ENCODE measurements at places on chromosomes 11 and 22.

GRCh38 chr11:127574478-127574877 lies 573.9 kb upstream of the KIRREL3 start:
- DNase-seq, result no peak

GRCh38 chr22:18024276-18024939 lies at the start of gene MICAL3:
MICAL3 (minus strand) TSS chr22:18024561; CDS start chr22:17906812, 117,749 bp downstream.
- DNase-seq, result peak; percentile 65

DNA sequence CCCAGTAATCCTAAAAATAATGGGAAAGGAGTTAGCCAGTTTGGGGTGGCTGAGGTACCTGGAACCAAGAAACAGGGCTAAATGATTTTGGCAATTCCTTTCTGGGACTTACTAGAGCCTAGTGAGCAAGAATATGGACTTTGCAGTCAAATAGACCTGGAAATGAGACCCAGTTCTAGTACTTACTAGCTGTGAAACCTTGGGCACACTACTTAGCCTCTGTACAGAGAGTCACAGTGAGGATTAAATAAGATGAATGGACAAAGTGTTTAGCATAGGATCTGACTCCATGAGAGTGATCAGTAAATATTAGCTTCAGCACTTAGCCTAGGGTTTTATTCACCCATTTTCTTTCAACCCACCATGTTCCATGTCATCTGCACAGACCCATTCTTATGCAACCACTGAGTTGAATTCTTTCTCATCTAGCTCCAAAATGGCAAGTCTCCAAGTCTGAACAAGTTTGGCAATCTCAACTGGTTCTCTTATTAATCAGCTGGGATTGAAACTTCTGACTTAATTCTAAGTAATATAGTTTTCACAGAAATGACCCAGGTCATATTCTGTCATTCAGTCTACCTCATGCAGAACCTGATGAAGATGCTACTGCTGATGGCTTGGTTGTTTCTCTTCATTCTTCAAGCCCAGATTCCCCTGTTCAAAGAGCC lies 15.0 kb upstream of the SORL1 start:
- no peak for DNase-seq

- no peak for DNase-seq
These were observed 1.1 kb upstream of the PLXNB2 start for GRCh38 chr22:50308597-50308935.

GRCh38 chr22:25629613-25630012 lies 65.1 kb downstream of the GRK3 start:
- DNase-seq, result no peak

DNA sequence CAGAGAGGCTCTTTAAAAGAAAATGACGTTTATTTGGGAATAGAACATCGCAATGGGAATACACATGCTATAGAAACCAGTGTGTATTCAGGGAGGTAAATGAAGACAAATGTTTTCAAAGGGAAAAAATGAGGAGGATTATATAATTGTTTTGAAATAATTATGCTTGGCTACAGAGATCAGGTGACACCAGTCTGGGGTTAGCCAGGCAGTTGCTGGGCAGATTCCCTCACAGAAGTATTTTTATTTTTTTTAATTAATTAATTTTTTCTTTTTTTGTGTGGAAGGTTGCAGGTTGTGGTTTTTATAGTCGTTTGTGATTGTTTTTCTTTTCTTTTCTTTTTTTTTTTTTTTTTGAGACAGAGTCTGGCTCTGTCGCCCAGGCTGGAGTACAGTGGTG lies 5.6 kb upstream of the STARD10 start:
- no peak for DNase-seq

DNA sequence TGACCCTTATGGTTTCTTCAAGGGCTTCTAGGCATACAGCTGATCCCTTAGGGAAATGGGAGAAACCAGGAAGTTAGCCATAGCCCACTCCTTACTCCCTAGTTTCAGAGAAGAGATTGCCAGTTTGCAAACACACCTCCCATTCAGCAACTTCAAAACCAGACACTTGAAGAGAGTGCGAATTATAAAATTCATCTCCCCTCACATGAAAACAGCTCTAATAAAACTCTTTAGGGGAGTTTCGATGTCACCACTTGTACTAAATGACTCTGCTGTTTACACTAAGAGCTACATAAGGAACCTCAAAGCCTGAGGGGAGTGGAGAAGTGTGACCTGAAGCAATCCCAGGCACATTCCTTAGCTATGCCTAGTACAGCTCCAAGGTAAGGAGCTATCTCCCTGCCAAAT lies 8.3 kb downstream of the LGR4 start:
- no peak for DNase-seq

- DNase-seq, result no peak
These were observed 5.5 kb upstream of the P4HA3 start for GRCh38 chr11:74316772-74317505.

- no peak for DNase-seq
These were observed 1.4 kb upstream of the TBC1D22A start for GRCh38 chr22:46761017-46761416.

GRCh38 chr11:115409691-115410220 lies 94.5 kb downstream of the CADM1 start:
- no peak for DNase-seq

GRCh38 chr11:67502328-67502979 lies 2.7 kb downstream of the PITPNM1 start:
- no peak for DNase-seq

DNA sequence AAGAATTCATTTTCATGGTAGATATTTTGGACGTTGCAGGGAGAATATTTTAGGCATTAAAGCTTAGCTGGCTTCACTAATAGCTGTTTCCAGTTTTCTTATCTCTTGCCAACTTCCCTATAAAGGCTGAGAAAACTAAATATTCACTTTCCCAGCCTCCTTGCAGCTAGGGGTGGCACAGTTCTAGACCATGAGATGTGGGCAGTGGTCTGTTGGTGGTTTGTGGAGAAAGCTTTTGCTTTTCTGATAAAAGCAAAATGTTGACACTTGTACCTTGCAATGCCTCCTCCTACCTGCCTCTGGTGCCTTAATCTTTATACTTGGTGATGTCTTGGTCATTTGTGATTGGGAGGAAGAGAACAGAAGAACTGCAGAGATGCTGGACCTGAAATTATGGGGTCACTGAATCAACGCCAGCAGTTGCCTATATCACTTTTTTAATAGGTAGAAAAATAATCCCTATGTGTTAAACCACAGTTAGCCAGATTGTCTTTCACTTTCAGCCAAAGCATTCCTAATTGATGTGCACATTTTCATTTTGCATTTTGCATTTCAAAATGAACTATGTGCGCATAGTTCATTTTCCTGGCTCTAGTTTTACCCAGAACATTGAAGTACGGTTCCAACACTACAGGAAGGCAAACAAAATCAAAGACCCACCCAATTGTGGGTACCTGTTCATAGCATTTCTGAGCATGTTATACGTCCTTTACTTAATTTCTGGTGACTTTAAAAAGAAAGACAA lies 24.9 kb upstream of the ABTB2 start:
- no peak for DNase-seq

- DNase-seq, result no peak
These were observed 959 bp downstream of the CCND1 start for GRCh38 chr11:69641681-69642548.

DNA sequence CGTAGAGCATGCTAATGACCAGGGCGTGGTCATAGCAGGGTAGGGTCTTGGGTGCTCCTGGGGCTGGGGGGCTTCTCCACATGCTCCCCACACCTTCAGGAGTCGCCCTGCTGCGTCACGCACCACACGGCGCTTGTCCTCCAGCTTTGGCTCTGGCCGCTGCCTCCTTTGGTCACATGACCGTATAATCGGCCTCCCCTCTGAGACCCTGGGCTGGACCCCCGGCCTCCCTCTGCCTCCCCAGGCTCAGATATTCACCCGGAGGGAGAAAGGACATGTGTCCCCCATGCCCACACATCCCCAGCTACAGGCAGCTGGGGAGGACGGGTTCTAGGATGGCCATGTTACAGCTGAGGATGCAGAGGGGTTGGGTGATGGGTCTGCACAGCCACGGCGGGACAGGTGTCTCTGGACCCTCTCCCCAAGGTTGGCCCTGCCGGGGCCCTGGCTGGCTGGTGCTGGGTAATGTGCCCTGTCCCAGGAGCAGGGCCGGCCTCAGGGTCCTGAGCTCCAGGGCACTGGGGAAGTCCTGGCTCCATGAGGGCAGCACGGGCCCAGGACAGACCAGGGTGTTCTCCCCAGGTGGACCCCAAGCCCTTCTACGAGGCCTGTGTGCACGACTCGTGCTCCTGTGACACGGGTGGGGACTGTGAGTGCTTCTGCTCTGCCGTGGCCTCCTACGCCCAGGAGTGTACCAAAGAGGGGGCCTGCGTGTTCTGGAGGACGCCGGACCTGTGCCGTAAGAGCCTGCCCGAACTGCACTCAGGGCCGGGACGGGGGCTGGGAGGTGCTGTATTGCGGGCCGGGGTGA lies 14.5 kb downstream of the MUC2 start:
- no peak for DNase-seq

GRCh38 chr22:44935724-44936123 lies 74.1 kb downstream of the PHF21B start:
- DNase-seq, result no peak

GRCh38 chr22:38927033-38927781 lies 30.2 kb upstream of the APOBEC3A start:
- DNase-seq, result peak; percentile 63

- peak; percentile 67 for DNase-seq
These were observed 1.2 kb downstream of the SYVN1 start for GRCh38 chr11:65132988-65133700.

DNA sequence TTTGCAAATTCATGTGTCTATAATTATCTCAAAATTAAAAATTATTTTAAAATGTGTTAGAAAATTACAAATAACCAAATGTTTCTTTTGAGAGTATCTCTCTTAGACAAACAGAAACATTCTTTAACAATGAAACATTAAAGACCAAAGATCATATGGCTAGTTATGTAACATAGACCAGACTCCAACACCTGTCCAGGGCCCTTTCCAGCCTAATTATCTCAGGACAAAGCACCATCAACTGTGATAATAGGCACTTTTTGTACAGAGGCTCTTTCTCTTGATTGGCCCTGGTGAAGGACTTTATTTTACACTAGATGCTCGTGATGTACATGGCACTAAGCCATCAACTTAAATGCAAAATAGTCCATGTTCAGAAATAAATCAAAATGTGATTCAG lies 5.0 kb upstream of the PLEKHA7 start:
- no peak for DNase-seq

- no peak for DNase-seq
These were observed 43.4 kb downstream of the APOL5 start for GRCh38 chr22:35761037-35761436.

DNA sequence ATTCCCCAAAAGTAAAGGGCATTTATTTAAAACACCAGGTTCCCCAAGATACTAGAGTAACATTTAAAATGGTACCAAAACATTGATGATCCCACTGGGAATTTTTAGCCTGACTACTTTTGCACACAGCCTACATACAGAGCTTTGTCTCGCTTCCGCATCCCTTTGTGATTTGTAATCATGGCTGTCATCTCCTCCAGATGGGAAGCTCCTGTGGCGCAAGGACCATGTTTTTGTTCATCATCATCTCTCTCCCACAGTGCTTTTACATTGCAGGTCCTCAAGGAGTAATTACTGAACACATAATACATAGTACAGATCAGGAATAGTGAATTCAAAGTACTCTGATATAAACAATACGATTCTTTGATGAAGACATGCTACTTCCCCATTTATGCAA lies 231.2 kb upstream of the MTNR1B start:
- no peak for DNase-seq

DNA sequence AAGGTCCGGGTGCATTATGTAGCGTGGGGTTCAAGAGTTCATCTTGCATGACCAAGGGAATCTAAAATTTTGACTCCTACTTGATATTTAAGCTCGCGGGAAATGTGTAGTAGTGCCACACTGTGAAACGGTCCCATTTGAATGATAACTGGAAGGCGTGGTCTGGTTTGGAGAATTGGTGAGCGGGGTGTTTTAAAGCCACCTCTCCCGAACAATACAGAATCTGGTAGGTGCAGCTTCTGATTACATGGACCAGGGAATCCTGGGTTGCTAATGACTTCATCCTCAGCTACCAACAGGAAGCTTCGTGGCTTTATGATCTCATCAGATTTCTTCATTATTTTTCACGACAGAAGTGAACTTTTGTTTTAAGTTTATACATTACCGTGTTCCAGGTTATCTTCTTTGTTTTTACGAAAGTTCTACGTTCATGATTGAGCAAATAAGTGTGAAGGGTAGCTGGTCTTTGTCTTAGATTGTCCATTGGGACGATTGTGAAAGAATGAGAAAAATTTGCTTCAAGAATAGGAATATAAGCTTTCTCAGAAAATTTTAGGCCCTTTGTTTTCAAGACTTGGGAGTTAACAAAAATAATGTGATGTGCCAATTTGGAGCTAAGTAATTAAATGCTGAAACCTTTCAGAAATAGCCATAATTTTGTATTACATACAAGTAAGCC lies 1.7 kb downstream of the QSER1 start:
- DNase-seq, result peak; percentile 11

DNA sequence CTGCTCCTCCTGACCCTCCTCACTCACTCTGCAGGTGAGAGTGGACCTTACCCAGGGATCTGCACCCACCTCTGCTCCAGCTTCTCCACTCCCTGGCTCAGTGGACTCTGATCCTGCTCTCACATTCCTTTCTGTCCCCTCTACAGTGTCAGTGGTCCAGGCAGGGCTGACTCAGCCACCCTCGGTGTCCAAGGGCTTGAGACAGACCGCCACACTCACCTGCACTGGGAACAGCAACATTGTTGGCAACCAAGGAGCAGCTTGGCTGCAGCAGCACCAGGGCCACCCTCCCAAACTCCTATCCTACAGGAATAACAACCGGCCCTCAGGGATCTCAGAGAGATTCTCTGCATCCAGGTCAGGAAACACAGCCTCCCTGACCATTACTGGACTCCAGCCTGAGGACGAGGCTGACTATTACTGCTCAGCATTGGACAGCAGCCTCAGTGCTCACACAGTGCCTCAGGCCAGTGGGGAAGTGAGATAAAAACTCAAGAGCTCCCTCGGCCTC lies 29.7 kb upstream of the VPREB1 start:
- DNase-seq, result no peak

- no peak for DNase-seq
These were observed 960.7 kb upstream of the RAG2 start for GRCh38 chr11:37558619-37559210.

DNA sequence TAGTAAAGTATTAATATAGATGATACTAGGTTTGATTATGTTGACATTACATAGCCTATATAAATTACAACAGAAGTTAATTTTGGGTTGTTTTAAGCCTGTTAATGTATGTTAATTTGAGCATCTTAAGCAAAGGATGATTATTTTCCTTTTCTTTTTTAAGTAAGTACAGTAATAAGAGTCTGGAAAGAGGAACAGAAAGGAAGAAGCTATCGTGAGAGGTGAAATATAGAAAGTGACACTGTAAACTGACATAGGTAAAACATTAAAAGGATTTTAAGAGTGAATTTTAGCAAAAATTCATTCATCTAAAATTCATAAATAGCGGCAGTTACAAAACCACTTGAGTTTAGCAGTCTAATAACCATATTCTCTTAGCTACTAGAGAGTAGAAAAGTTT lies 45.5 kb downstream of the FAR1 start:
- no peak for DNase-seq

DNA sequence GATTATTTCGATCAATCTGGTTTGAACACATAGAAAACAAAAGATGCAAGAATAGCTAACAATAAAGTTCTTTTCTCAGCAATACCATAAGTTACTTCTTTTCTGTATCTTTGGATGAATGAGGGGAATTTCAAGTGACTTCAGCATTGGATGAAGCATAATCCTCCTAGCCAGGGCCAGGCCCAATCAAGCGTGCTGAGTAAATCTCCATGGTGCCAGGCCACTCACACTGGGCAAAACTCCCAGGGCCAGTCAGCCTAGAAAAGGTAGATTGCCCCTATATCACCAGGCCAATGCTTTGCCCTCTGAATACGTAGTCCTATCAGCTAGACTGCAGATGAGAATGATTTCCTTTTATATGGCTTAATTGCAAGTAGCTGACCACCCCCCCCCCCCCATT lies 6.0 kb downstream of the CNTF start:
- DNase-seq, result no peak

All from CD4-positive, alpha-beta T cell treated with Interleukin-6 for 4 hours (primary cell).